GM19239 (cell line): ENCODE measurements at places on chromosomes 5 and 9.

- no peak for DNase-seq
Observed at GRCh38 chr5:10600626-10601245, 36.9 kb downstream of the ANKRD33B start.

GRCh38 chr5:172219296-172219695 lies 25.3 kb downstream of the EFCAB9 start:
- no peak for DNase-seq

GRCh38 chr9:134350416-134350994 lies 24.2 kb downstream of the RXRA start:
- no peak for DNase-seq

DNA sequence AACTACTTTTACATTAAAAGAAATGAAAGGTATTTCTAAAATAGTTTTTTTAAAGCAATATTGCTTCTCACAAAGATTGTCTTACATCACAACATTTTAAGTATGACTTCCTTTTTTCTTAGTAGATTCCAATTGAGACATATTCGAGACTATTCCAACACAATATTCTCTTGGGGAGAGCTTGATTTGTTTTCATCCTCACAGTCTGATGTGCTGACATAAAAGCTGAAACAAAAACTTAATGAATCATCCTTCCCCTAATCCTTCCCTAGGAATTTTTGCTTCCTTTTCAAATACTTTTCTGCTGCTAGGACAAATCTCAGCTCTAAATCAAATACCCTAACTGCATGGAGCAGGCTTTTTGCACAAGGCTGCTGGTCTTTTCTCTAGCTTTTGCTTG lies 245.8 kb upstream of the MAP3K1 start:
- no peak for DNase-seq

GRCh38 chr5:40601198-40601868 lies 78.4 kb upstream of the PTGER4 start:
- no peak for DNase-seq

- no peak for DNase-seq
Observed at GRCh38 chr5:9987101-9987500, 262.6 kb downstream of the ATPSCKMT start.

GRCh38 chr5:89613222-89613956 lies 730.4 kb upstream of the MEF2C start:
- peak; percentile 36 for DNase-seq

GRCh38 chr9:90898228-90898627 lies 96.6 kb downstream of the SYK start:
- DNase-seq = no peak

GRCh38 chr5:52998552-52999313 lies 9.6 kb downstream of the ITGA2 start:
- no peak for DNase-seq

- no peak for DNase-seq
Observed at GRCh38 chr5:162484986-162485385, 417.4 kb downstream of the GABRG2 start.

- no peak for DNase-seq
Observed at GRCh38 chr9:110148891-110149290, 59.1 kb downstream of the C9orf152 start.

- DNase-seq = no peak
Observed at GRCh38 chr9:100639854-100640253, 62.0 kb downstream of the CAVIN4 start.

GRCh38 chr9:129415942-129416651 lies 204.8 kb downstream of the C9orf50 start:
- no peak for DNase-seq

DNA sequence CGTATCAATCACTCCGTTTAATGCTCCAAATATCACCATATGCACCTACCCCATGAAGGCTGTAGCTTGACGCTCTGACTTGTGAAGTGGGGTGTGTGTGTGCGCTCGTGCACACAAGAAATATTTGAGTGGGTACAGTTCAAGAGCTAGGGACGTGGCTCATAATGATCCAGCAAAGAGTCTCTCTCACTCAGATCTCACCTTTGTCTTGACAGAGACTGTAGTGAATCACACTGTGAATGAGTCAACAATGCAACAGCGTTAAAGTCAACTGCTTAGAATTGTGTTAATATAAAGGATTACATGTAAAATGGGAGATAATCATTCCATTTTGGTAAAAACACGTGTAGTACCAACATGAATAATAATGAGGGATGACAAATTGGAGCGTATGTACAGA lies 119.4 kb downstream of the MED27 start:
- DNase-seq = no peak

GRCh38 chr5:97377582-97377981 lies 194.5 kb upstream of the RIOK2 start:
- no peak for DNase-seq

- DNase-seq = peak; percentile 52
Observed at GRCh38 chr9:1939926-1940368, 75.2 kb upstream of the SMARCA2 start.

- no peak for DNase-seq
Observed at GRCh38 chr5:112642885-112643284, 94.8 kb upstream of the APC start.

- no peak for DNase-seq
Observed at GRCh38 chr5:36378551-36378950, 76.8 kb upstream of the RANBP3L start.

DNA sequence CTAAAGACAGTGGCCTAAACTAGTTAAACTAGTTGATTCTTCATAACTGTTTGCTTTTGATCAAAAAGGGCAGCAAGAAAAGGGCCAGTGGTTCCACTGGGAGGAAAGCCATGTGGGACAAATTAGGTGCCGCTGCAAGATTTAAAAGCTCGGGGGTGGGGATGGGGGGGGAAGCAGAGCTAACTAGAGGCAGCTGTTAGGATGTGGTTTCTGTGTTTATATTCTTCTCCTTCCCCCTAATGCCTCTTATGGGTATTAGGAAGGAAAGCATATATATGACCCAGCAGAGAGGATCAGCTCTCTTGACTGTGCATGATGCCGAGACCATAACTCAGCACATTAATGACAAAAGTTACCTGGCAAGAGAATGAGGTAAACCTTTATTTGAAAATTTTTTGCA lies 65.7 kb downstream of the EFNA5 start:
- no peak for DNase-seq

GRCh38 chr5:42745426-42745825 lies 11.2 kb upstream of the CCDC152 start:
- no peak for DNase-seq

DNA sequence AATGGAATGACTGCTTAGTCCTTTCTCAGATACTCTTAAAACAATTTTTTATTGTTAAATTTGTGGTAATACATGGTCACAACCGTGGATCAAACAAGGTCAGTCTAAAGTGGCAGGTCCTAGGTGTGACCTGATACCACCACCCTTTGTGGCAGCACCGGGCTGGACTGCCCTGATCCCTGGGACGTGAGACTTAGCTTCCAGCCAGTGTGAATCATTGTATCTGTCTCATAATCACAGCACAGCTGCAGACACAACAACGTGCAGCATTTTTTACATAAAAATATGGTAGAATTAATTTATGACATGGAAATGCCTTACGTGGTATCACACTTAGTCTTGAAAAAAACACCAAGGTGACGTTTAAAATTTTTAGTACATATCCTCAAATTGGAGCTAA lies 7.8 kb downstream of the TOR1B start:
- DNase-seq = no peak

- DNase-seq = no peak
Observed at GRCh38 chr5:119302916-119303897, 52.6 kb upstream of the TNFAIP8 start.

DNA sequence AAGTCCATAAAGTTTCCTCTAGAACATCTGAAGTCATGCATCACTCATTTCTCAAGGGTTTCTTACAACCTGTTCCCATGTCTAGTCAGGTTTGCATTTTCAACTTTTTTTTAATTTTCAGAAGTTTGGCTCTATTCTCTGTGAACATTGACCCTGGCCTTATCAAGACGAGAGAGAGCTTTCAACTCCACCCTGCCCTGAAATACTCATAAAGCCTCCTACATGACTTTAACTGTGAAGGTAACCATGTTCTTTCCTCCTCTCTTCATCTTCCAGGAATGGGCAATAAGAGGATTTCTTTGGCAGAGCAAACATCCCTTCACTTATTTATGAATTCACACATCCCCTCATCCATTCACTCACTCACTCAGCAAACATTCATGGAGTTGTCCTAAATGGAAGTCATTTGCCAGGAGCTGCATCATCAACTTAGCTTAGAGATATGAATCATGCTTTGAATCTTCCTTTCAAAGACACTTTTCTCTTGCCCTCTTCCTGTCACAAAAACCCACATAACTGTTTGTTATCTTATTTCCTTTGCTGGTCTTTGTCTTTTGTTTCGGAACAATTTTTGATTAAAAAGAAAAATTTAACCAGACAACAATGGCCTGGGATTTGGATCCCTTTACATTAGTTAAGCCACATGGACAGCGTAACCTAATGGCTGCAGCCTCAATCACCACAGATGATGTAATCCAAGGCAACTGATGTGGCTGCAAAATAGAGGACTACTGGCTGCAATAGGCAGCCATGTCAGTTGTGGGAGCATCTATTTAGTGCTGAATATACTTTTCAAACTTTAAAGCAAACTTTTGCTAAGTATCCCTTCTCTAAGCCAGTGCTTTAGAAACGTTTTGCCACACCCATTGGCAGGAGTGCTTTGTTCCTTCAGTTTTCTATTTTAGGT lies 43.0 kb upstream of the GNAQ start:
- DNase-seq = no peak

DNA sequence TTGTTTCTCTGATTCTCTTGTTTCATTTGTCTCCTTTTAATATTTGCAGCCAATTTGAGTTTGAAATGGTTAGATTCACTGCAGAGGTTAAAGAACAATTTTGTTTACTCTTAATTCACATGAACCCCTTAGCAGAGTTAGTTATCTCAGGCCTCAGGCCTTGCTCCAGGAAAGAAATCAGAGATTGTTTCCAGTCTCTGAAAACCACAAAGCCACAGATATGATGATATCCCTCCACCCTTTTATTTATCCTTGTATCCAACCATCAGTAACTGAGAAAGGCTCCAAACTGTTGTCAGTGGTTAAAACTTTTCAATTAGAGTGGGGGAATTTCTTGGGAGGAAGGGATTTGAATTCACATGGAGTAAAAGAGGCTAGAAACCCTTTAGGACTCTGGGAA lies 406.0 kb upstream of the DMAC1 start:
- no peak for DNase-seq

DNA sequence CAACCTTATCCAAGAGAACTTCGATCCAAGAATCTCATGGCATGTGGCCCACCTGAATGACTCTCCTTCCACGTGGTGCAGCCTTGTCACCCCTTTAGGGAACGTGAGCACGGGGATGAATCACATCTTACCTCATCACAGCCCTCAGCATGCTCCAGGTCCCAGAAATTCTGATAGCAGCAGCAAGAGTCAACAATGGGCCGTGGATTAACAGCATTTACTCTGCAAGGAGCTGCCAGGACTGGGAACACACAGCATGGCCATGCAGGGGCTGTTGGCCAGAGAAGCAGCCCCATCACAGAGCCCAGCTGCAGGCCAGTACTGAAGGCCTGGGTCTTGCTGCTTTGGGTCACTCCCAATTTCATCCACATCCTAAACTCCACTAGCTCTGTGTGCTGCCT lies 150.4 kb downstream of the C5orf15 start:
- DNase-seq = no peak

DNA sequence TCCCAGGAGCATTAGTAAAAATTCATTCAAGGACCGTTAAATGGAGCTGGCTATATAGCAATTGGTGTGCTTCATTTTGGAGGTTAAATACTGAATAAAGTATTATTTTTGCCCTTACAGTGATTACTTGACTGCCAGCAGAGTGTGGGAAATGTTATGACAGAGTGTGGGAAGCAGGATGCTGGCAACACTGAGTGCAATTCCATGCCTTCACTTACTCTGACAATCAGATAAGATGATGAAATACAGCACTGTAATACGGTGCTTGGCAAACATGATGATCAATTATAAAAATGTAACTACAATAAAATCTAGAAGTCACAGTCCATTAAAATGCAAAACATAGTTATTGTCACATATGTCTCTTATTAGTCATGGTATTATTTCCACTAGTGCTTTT lies 651.3 kb downstream of the PTPRD start:
- DNase-seq = no peak

GRCh38 chr5:154059039-154059430 lies 20.3 kb downstream of the MFAP3 start:
- DNase-seq = no peak

- no peak for DNase-seq
Observed at GRCh38 chr5:154370813-154371212, 75.0 kb upstream of the SAP30L start.

- no peak for DNase-seq
Observed at GRCh38 chr9:109232449-109233237, 65.6 kb upstream of the FRRS1L start.

DNA sequence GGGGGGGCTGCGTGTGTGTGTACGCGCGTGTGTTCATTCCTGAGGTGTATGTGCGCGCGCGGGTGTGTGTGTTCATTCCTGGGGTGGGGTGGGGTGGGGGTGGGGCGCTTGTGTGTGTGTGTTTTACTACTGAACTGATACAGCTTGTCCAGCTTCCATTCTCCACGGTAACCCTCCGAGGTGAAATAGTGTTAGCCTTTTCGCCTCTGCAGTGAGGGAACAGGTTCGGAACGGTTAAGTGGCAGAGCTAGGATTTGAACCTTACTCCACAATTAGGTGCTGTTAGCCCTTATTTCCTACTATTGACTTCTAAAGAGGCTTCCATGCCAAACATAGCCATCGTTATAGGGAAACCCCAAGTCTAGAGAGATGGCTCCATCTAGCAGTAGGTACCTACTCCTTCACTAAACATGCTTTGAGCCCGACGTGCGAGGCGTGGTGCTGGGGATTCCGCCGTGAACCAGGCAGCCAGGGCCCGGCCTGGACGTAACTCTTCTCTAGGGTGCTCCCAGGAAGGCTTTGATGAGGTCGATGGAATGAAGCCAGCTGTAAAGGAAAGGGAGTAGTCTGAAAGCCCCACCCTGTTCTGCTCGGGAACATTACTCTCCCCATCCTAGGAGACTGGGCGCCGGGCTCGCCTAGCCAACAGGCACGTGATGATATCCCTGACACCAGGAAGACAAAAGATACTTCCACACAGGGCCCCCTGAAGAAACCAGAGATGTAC lies 782 bp upstream of the SKP1 start:
- DNase-seq = peak; percentile 16

- no peak for DNase-seq
Observed at GRCh38 chr5:147216552-147217154, 18.2 kb upstream of the STK32A start.

DNA sequence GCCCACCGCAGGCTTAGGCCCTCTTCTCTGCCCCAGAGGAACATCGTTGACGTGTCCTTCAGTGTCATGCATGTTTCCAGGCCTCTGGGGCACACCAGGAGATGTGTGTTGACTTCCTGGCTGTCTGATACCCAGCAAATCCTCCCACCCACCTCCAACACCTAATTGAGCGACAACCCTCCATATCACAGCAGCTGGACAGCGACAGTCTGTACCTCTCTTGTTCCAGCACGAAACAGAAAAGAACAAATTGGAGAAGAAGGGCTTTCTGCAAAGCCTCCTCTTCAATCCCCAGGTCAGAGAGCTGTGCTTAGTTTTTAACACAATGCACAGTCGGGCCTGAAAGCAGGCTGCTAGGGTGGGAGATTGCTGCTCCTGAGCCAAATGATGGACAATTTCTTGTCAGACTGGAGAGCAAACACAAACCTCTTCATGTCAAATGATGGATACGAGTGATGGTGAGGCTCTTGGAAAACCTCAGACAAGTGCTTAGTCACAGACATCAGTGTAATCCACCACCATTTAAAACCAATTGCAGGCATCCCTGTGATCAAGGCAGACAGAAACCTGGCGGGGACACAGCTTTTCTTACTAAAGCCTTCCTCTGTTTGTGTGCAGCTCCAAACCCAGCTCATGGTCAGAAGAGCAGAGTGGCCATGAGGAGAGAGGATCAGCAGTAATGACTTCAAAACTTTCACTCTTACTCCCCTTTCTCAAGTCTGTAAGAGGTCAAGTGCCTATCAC lies 110.6 kb downstream of the EBF1 start:
- no peak for DNase-seq

- no peak for DNase-seq
Observed at GRCh38 chr9:95447660-95448420, 68.9 kb downstream of the PTCH1 start.
